ENCODE measurements at places on chromosomes 1 and 21. TPM values are rescaled to one million over a fixed set of nuclear protein-coding genes. Genes with fewer than 3 reads are reported as not detected.

FLG2 gene
- total RNA-seq = not detected

FCAMR gene
- not detected for total RNA-seq

MYOG gene
- total RNA-seq = not detected

BGLAP gene
- not detected for total RNA-seq

GPR89B gene
- total RNA-seq = 13.1 TPM

COL18A1 gene
- total RNA-seq = 4.3 TPM

HFM1 gene
- total RNA-seq = 0.83 TPM

- no peak overlapping the region for H3K4me3 ChIP-seq
- DNase-seq = no peak
- H3K36me3 ChIP-seq = no peaks in the 10 kb centered on the region
- no peaks in the 10 kb centered on the region for H3K4me1 ChIP-seq
- H3K27ac ChIP-seq = no peak overlapping the region
Observed at GRCh38 chr1:96487971-96488370, 233.6 kb upstream of the PTBP2 start.

GRCh38 chr21:41848958-41849580, 30.1 kb downstream of the PRDM15 start:
- H3K27ac ChIP-seq = no peak overlapping the region
- no peak overlapping the region for H3K4me3 ChIP-seq
- peaks cover 9% of the 10 kb centered on the region for H3K36me3 ChIP-seq
- DNase-seq = no peak

- no peak for DNase-seq
- no peak overlapping the region for H3K4me3 ChIP-seq
- no peaks in the 10 kb centered on the region for H3K27me3 ChIP-seq
- H3K4me1 ChIP-seq = no peaks in the 10 kb centered on the region
Observed at GRCh38 chr1:198320759-198321158, 164.0 kb downstream of the NEK7 start.

GRCh38 chr1:150262388-150263320, 5.1 kb downstream of the CA14 start:
- H3K27ac ChIP-seq = no peak overlapping the region
- no peak for DNase-seq
- H3K27me3 ChIP-seq = no peaks in the 10 kb centered on the region
- H3K4me1 ChIP-seq = peaks cover 15% of the 10 kb centered on the region
- H3K4me3 ChIP-seq = no peak overlapping the region

DNA sequence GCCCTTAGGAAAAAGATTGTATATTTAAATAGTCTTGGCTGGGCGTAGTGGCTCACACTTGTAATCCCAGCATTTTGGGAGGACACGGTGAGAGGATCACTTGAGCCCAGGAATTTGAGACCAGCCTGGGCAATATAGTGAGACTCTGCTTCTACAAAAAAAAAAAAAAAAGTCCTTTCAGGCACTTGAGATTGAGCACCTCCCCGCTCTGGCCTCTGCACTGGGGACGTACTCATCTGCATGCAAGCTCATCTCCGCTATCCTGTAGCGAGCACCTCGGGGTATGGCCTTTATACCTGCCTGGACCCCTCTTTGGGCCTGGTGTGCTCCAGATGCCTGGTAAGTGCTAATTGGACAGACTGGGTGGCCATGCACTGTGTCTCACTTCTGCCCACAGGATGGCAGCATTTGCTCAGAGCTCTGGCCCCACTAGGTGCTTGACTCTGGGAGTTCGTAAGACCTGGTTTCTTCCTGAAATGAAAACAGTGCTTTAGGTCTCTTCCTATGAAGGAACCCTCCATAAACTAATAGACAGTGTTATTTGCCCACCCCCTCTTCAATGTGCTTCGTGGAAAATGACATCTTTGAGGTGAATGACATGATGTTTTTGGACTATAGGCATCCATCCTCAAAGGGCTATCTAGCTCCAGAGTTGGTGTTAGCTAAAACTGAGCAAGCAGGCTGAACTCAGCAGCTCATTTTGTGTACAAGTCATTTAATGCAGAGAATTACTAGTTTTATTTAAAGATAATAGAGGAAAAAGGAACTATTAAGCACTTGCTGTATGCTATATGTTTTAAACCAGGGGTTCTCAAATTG, 61.7 kb upstream of the ADAR start:
- H3K4me1 ChIP-seq = no peaks in the 10 kb centered on the region
- no peaks in the 10 kb centered on the region for H3K36me3 ChIP-seq
- no peak overlapping the region for H3K4me3 ChIP-seq
- peaks cover 24% of the 10 kb centered on the region for H3K27me3 ChIP-seq

- H3K27me3 ChIP-seq = peaks cover 6% of the 10 kb centered on the region
- no peaks in the 10 kb centered on the region for H3K36me3 ChIP-seq
- no peak for DNase-seq
- no peaks in the 10 kb centered on the region for H3K4me1 ChIP-seq
- H3K27ac ChIP-seq = no peak overlapping the region
Observed at GRCh38 chr1:175036476-175036875, 13.3 kb upstream of the MRPS14 start.

DNA sequence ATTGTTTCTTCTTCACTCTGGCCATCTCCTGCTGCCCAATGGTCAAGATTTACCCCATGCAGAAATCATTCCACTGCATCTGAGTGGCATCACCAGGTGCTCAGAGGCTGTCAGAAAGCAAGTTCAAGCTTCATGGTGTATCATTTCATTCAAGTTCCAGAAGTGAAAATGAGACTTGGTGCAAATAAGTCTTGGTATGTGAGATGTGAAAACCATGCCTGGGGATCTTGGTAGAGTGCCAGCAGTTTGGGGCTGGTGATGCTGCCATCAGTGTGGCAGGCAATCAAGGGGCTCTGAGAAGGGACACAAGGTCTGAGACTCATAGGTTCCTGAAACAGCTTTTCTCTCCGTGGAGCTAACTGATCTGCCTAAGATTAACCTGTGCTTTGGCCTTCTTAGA, 52.0 kb downstream of the CD2 start:
- no peak overlapping the region for H3K27ac ChIP-seq
- no peaks in the 10 kb centered on the region for H3K27me3 ChIP-seq
- no peak for DNase-seq
- H3K4me3 ChIP-seq = no peak overlapping the region
- H3K36me3 ChIP-seq = no peaks in the 10 kb centered on the region

- no peak overlapping the region for H3K27ac ChIP-seq
- no peaks in the 10 kb centered on the region for H3K4me1 ChIP-seq
- no peaks in the 10 kb centered on the region for H3K36me3 ChIP-seq
- no peaks in the 10 kb centered on the region for H3K27me3 ChIP-seq
Observed at GRCh38 chr1:244496186-244496585, 35.1 kb downstream of the CATSPERE start.

GRCh38 chr1:119745034-119745433, 23.7 kb downstream of the HMGCS2 start:
- peaks cover 36% of the 10 kb centered on the region for H3K36me3 ChIP-seq
- no peak for DNase-seq
- H3K4me3 ChIP-seq = no peak overlapping the region
- peaks cover 3% of the 10 kb centered on the region for H3K27me3 ChIP-seq
- peaks cover 13% of the 10 kb centered on the region for H3K4me1 ChIP-seq

- H3K4me3 ChIP-seq = no peak overlapping the region
- no peaks in the 10 kb centered on the region for H3K27me3 ChIP-seq
- peaks cover 72% of the 10 kb centered on the region for H3K36me3 ChIP-seq
Observed at GRCh38 chr1:156480411-156481192, 20.0 kb downstream of the MEF2D start.

DNA sequence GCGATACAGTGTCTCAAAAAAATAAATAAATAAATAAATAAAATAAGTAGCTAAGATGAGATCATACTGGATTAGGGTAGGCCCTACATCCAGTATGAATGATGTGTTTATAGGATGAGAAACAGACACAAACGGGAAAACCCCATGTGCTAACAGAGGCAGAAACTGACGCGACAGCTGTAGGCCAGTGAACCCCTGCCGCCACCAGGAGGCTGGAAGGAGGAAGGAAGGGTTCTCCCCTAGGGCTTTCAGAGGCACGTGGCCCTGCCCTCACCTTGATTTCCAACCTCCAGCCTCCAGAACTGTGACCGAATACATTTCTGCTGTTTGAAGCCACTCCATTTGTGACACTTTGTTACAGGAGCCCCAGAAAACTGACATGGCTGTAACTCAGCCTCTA, 38.5 kb downstream of the CHD5 start:
- peaks cover 34% of the 10 kb centered on the region for H3K27me3 ChIP-seq
- no peak overlapping the region for H3K4me3 ChIP-seq
- no peaks in the 10 kb centered on the region for H3K4me1 ChIP-seq
- no peaks in the 10 kb centered on the region for H3K36me3 ChIP-seq
- no peak overlapping the region for H3K27ac ChIP-seq

GRCh38 chr1:9202240-9202870, 32.2 kb upstream of the H6PD start:
- no peaks in the 10 kb centered on the region for H3K27me3 ChIP-seq
- H3K27ac ChIP-seq = no peak overlapping the region
- H3K4me1 ChIP-seq = peaks cover 20% of the 10 kb centered on the region
- H3K4me3 ChIP-seq = peak overlapping the region; percentile 76
- no peak for DNase-seq
- H3K36me3 ChIP-seq = no peaks in the 10 kb centered on the region

DNA sequence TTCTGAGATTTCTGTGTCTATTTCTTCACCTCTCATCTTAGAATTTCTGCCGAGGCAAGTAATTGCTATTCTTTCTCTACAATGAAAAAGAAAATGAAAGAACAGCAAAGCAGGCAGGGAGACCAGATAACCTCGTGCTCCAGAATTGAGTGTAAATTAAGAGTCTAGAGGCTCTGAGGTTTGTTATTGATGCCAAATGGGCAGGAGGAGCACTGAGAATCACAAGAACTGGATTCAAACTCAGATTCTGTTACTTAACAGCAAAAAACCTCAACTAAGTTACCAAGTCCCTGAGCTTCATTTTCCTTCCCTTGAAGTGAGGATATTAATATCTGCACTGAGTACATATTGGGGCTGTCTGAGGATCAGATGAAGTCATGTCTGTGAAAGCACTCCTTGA, 5.5 kb upstream of the DDR2 start:
- peaks cover 15% of the 10 kb centered on the region for H3K4me1 ChIP-seq
- H3K27ac ChIP-seq = 0 out of 2 replicates have a peak overlapping the region, but pooled peaks have one; percentile 39
- H3K4me3 ChIP-seq = peak overlapping the region; percentile 26
- no peaks in the 10 kb centered on the region for H3K36me3 ChIP-seq
- DNase-seq = no peak
- no peaks in the 10 kb centered on the region for H3K27me3 ChIP-seq

Measured in IMR-90 (cell line).